ENCODE measurements at places on chromosomes 3 and 15. TPM values are rescaled to one million over a fixed set of nuclear protein-coding genes. Genes with fewer than 3 reads are reported as not detected.
A peak's percentile ranks its signal among the peaks of the same experiment; 100 is the strongest.

DNA sequence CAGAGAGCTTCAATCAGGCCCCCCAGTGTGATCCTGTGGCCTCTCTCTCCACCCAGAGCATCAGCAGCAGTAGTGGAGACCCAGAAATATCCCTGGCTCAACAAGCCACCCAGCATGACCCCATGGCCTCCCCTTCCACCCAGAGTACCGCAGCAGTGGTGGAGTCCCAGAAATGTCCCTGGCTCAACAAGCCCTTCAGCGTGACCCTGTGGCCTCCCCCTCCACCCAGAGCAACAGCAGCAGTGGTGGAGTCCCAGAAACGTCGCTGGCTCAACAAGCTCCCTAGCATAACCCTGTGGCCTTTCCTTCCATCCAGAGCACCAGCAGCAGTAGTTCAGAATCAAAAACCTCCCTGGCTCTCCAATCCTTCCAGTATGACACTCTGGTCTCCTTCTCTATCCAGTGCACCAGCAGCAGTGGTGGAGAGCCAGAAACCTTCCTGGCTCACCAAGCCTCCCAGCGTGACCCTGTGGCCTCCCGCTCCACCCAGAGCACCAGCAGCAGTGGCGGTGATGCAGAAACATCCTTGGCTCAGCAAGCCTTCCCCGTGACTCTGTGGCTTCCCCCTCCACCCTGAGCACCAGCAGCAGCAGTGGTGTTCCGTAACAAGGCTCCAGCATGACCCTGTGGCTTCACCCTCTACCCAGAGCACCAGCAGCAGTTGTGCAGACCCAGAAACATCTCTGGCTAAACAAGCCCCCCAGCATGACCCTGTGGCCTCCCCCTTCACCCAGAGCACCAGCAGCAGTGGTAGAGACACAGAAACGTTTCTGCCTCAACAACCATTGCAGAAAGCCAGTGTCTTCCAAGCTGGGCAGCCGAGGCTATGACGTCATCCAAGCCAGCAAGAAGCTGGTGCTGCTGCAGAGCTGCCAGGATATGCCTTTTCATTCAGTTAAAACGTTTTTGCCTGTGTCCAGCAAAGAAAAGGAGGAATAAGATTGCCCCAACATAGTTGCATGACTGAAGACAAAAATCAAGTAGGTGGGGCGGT, 61.3 kb upstream of the TAMM41 start:
- DNase-seq = peak; percentile 82

DNA sequence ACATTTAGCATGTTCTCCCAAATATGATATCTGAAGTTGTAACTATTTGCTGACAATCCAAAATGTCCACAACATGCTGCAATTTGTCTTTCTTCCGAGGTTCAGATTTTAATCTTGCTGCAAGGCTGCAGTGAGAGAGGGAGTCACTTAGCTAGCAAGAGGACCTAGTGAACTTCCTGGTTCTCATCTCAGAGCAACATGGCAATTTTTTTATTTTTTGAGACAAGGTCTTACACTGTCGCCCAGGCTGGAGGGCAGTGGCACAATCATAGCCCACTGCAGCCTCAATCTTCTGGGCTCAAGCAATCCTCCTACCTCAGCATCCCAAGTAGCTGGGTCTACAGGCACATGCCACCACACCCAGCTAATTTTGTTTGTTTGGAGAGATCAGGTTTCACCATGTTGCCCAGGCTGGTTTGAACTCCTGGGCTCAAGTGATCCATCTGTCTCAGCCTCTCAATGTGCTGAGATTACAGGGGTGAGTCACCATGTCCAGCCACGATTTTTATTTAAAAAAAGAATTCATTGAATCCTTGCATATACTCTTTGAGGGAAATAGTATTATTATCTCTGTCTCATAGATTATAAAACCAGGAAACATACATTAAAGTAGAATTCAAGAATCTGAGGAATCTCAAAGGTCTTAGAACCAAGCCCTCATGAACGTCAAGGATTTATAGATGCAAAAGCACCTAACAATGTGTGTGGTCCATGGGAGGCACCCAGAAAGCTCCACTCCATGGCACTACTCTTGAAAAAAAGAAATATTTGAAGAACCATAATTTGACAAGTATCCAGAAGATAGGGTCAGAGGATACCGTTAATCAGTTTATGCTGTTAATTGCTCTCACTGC, 9.1 kb downstream of the HDC start:
- no peak for DNase-seq

DNA sequence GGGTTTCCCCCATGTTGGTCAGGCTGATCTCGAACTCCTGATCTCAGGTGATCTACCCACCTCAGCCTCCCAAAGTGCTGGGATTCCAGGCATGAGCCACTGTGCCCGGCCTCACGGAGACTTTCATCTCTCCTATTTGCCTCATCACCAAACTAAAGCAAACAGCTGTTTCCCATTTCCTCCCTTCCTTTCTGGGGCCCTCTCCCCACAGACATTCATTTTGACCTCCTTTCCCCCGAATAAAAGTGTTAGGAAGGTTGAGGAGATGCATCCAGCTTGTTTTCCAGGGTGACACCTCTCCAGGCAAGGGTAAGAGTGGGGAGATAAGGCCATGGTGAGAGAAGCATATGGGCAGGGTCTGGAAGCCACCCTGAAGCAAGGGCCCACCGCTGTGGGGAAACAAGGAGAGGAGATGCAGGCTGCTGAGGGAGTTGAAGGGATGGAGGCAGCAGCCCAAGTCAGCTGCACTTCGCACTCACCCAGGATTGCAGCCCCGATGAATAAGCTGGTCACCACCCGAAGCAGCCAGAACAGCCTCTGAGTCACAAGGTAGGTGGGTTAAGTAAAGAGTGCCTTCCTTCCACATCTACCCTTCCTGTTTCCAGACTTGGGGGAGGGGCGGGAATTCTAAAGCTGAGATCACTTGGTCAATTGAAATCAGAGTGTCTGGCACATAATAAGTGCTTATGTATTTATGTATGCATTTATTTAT, 7.7 kb downstream of the DUOXA2 start:
- no peak for DNase-seq

DNA sequence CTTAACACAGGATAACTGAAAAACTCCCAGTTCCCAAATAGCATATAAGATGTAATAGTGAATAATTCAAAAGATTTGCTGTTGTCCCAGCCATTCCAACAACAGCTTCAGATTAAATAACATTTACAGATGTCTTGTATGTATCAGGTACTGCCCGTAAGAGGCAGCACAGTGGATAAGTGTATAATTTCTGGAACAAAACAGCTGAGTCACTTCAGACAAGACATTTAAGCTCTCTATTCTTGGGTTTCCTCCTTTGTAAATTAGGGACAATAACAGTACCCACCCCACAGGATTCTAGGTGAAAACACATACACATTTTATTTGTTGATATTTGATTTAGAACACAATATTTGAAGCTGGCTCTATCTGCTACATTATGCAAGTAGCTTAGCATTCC, 2.6 kb upstream of the WWTR1 start:
- no peak for DNase-seq

DNA sequence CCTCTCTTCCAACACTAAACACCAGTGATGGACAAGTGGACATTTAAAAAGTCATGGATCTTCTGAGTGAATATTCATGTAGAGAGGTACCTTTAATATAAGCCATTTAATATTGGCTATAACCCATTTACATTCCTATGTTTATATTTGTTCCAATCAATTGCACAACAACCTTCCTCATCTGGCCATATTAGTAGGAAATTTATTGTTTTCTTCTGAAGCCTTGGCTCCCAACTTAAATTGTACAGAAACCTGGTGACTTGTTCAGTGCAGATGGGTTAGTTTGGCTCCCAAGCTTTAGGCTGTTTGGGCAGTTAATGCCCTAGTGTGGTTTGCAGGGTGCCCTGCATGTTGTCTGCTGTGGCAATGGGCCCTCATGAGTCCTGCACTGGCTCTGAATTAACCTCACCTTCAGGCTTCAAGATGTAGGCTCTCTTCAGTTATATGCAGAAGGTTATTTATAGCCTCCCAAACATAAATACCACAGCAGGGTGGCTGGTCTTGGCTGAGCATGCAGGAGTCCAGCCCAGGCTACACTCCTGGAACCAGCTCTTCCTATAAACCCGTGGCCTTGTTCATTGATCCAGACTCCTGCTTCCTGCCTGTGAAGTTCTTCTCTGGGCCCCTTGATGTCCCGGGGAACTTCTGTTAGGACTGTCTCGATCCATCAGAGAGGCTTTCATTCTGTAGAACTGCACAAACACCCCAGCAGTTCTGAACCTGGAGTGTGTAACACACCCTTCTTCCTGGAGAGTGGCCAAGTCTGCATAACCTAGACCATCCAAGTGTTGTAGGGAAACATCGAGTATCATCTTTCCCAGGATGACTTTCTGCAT, 57.0 kb downstream of the DUT start:
- DNase-seq = no peak

DNA sequence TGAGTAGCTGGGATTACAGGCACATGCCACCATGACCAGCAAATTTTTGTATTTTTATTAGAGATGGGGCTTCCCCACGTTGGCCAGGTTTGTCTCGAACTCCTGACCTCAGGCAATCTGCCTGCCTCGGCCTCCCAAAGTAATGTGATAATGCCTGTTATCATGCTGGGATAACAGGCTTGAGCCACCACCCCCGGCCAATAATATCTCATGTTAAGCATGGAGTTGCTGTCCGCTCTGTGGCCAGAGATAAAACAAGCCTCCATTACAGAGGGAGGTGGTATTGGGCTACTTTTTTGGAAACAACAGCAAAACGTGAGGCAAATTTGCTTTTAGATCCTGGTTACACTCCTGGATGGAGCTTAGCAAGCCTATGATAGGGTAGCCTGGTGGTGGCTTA, 32.9 kb upstream of the ALG1L2 start:
- no peak for DNase-seq

DNA sequence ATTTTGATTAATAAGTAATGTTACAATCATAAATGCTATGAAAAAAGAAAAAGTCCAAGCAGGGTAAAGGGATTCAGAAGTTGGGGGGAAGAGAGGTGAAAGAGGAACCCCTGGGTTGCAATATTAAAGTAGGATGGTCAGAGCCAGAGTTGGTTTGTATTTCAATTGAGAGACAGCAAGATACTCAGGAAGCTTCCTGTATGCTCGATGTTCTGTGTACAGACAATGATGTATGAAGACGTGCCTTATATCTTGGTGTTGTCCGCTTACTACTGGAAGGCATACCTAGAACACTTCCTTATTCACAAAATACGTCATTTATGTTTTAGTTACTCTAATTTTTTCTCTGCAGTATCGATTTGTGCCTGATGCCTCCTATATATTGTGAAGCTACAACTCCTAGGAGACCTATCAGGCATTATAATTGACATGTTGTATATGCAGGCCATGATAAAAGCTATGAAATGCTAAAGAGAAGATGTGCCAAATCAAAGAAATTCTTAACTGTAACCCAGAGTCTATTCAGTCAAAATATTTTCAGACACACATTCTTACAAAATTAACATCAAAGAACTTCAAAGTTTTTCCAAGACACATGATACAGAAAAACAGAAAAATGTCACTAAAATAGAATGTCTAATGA, 87.5 kb downstream of the TBL1XR1 start:
- DNase-seq = no peak

GRCh38 chr3:31106204-31106603, 211.7 kb upstream of the GADL1 start:
- DNase-seq = no peak

GRCh38 chr15:61653110-61653509, 407.1 kb downstream of the VPS13C start:
- DNase-seq = no peak

GRCh38 chr3:38544926-38545325, 48.8 kb downstream of the EXOG start:
- DNase-seq = no peak

GRCh38 chr15:68275165-68275746, 2.3 kb upstream of the FEM1B start:
- DNase-seq = no peak

GRCh38 chr3:124439603-124440002, 290.6 kb upstream of the UMPS start:
- DNase-seq = no peak

- no peak for DNase-seq
These were observed 601.2 kb downstream of the PYDC2 start for GRCh38 chr3:192062186-192062585.

DNA sequence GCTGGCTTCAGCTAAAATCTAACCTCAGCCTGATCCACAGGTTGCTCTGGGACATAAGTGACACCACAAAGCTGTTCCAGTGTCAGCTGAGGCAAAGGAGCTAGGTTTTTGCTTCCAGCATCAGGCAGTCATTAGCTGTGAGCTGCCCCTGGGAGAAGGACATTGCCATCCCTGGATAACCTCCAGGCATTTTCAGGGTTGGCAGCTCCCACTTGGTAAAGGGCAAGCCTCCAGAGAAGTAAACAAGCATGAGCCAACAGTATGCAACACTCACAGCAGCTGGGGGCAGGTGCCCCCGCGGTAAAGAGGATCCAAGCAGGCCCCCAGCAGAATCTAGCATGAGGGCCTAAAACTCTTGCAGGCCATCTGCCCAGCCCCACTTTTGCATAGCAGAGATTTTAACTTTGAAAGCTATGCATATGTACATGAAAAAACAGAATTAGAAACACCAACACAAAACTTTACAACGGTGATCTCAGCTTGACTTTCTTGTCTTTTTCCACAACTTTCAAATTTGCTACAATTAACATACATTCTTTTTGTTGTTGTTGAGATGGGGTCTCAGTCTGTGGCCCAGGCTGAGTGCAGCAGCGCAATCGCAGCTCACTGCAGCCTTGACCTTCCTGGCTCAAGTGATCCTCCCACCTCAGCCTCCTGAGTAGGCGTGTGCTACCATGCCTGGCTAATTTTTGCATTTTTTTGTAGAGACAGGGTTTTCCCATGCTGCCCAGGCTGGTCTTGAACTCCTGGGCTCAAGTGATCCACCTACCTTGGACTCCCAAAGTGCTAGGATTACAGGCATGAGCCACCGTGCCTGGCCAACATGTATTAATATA, 83.8 kb upstream of the TPM1 start:
- DNase-seq = no peak

DNA sequence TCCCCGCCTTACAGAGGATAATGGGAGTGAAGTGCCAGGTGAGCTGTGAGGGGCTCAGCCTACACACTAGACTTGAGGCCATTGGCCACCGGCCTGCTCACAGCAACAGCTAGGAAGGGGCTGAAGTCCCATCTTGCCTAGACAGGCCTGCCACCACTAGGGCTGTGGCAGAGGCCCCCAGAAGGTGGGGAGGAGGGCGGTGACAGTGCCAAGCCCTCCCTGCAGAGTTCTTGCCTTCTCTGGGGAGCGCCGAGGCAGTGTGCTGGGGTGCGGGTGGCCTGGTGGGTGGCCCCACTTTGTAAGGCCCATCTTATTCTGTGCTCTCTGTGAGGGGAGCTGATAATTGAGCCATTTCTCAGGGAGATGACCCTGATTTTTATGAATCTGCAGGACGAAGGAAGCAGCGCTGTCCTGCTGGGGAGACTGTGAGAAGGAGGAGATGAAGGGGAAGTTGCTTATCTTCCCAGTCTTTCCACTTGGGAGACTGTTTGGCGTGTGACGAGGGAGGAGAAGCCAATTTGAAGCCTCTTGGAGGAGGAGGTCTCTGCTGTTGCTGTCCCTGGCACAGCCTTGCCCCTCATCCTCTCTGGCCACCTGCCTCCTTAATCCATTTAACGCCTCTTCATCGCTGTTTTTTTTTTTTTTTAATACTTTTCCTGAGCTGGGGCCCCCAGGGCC, 104.3 kb downstream of the LINGO1 start:
- no peak for DNase-seq

The FBXW12 gene
- not detected for total RNA-seq

The C3orf70 gene
- 3.2 TPM for total RNA-seq

The GPR15 gene
- not detected for total RNA-seq

The TLR9 gene
- not detected for total RNA-seq

The PLS1 gene
- 8.6 TPM for total RNA-seq
